ENCODE measurements at places on chromosomes 13 and 19. TPM values are rescaled to one million over a fixed set of nuclear protein-coding genes. Genes with fewer than 3 reads are reported as not detected.

DNA sequence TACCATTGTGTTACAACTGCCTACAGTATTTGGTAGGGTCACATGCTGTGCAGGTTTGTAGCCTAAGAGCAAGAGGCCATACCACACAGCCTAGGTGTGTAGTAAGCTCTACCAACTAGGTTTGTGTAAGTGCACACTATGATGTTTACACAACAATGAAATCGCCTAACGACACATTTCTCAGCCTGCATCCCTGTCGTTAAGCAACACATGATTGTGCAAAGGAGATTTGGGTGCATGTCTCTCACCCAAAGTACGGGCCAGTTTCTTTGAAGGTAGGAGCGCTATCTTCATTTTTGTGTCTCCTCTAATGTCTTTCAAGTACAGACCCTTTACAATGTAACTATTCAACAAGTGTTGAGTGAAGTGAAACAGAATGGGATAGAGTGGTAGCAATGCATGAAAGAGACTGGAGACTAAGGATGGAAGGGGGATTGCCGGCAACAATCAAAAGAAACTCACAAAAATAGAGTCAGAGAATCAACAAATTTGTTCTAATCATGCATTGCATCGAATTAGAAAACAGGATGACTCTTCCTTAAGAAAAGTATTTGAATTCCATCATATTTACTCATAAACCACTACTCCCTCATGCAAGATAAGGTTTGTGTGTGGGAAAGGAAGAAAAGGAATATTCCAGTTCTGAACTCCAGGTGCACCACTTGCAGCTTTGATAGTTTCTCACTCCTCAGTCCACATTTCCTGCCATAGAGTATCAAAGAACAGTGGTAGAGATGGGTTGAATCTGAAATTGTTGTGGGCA lies 60.2 kb upstream of the TNFRSF19 start:
- DNase-seq: no peak

ZNF626 gene
- total RNA-seq: 15.0 TPM

- DNase-seq: no peak
These were observed 108.7 kb downstream of the TEX29 start for GRCh38 chr13:111429064-111429558.

DNA sequence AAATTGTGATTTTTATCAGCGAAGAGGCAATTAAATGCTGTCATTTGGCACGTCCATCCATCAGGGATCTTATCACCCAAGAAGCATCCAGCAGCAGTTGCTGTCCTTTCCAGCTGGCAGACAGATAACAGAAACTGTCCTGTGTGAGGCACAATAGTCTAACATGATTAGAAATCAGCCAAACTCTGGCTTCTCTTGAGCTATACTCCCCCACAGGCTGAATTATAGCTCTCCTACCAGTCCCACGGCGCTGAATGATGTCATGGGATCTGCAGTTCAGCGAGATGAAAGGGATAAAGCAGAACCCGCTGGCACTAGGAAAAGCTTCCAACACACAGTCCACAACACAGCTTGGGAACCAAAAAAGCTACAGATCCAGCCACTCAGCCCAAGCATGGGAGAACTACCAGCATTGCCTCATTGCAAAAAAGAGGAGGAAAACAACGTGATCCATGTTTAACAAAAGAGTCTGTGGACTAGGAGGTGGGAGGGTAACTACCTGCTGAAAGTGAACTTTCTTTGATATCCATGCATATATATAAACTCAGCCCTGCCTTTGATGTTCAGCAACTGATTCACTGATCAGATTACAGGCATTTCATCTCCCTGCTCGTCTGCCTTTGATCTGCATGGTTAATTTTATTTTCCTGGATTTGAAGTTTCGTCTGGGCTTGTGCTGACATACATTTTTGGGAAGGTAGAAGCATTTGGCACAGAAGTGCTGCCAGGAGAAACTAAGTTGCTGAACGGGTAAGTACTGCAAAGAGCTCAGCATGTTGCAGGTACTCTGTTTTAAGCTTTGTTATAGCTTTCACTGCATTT lies at the start of gene TNFRSF19:
TSS of gene TNFRSF19 (plus strand) at position 314 of the 822 bp plus-strand sequence. CDS start 19,772 bp downstream, outside the sequence.
- no peak for DNase-seq

DNA sequence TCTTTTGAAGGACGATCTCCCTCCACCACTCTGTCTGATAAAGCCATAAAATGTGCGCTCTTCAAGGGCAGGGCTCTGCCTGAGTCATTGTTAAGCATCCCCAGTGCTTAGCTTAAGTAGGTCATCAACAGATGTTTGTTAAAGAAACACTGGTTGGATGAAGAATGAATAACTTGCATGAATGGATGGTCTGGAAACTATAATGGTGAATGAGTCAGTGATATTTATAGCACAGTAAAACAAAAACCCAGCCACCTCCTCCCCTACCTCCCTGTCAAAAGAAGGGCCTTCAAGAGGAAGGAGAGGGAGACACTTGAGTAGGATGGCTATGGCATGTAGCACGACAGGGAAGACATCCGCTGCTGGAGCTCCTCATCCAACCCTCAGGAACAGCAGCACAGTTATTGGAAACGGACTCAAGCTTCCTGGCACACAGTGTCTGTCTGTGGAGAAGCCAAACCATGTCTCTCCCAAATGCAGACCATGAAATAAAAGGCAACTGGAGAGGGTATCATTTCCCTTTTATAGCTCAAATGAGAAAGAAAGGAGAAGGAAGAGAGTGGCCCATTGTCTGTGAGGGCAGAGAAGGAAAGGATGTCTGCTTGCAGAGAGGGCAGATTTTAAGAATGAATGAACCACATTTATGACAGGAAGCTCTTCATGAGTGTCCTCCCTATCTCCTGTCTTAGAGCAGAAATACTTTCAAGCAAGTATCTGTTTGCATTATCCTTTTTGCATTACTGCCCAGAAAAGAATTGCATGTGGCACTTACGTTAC lies 183.5 kb upstream of the UBL3 start:
- no peak for DNase-seq

- DNase-seq: no peak
These were observed 182.1 kb downstream of the PCDH17 start for GRCh38 chr13:57813651-57814050.

DNA sequence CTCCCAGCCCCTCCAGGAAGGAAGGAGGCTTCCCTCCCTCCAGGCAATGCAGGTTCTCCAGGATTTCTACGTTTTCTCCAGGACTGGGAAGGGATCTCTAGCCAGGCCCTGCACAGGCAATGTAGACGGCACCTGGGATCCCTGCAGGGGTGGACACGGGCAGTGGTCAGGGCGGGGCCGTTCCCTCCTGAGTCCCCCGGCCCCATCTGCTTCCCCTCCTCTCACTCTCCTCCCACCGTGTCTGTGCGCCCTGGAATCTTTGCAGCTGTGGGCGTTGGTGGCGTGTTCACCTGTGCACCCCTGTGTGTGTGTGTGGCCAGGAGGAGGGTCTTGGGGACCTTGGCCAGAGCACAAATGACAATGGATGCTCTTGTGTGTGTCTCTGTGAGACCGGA lies 10.0 kb downstream of the NRTN start:
- DNase-seq: no peak

DNA sequence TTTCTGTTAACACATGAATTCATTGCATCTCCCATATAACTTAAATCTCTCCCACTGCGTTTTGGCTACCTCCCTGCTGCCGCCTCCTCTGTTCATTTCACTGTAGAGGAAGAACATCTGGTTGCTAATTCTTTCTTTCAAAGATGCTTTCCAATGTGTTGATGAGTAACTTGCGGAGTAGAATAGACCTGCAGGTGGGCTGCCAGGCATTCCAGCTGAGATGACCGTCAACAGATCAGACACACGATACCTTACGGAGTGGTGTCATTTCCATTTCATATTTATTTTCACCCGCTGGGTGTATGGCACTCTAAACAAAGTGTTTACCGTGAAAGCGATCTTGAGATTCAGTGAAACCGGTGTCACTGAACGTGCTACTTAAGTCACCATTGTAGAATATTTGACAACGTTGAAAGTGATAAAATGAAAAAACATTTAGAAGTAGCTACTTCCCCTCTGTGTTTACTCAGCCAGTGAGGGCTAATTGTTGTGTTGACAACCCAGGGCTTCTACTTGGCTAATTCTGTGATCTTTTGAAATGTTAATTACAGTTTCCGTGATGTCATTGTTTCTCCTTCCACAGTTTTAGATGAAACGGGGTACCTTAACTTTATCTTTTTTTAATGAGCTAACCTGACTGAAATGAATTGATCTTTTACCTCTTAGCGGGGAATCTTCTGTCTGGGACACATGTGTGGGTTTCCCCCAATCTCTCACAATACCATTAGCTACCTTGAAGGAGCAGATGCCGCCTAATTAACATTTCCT lies 228.5 kb upstream of the ARGLU1 start:
- DNase-seq: no peak

GRCh38 chr13:46643165-46643777 lies 90.3 kb downstream of the LRCH1 start:
- no peak for DNase-seq

NFIX gene
- total RNA-seq: 184 TPM

GRCh38 chr19:53541971-53542370 lies 4.0 kb downstream of the ZNF331 start:
- no peak for DNase-seq

- peak; percentile 83 for DNase-seq
These were observed 1.3 kb downstream of the BICRA start for GRCh38 chr19:47609906-47610894.

DNA sequence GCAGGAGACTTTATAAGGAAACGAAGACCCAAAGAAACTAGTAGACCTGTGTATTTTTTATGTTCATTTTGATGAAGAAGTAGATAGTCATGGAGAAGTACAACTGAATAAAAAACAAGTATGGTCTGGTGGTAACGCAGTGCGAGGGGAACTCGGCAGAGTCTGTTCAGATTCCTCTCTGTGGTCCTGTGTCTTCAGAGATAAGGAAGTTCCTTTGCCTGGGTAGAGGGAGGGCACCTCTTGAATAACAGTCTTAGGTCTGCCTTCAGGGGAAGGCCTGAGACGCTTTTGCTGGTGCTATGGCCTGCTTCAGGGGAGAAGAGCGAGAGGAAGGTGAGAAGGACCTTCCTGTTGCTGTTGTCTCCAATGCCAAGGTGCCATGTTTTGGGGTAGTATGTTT lies 25.9 kb upstream of the SLC46A3 start:
- DNase-seq: no peak

DNA sequence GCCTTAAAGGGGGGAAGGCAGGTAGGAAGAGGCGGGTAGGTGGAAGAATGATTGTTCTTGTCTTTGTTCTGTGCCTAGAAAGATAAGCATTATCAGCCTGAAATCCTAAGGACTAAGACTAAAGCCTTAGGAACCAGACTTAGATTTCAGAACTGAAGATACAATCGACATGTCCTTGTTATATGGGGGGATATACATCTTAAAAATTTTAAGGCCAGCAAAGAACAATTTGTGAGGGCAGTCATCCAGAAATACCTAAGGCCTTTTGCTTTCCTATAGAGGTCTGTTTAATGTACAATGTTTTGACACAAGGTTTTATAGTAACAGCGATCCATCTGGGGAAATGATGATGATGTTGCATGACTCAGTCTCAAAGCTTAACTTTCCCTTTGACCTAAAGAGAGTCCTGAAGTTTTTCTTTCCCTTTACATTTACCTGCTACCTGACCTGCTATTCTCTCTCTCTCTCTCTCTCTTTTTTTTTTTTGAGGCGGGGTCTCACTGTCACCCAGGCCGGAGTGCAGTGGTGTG lies 20.2 kb upstream of the CEACAM6 start:
- DNase-seq: no peak

GRCh38 chr19:55283548-55284377 lies at the start of gene BRSK1:
Gene BRSK1 (plus strand): TSS chr19:55283997. CDS start chr19:55284443, 446 bp downstream.
- peak; percentile 77 for DNase-seq

POGLUT2 gene
- total RNA-seq: 9.2 TPM

GRCh38 chr13:108859197-108860012 lies 230.0 kb downstream of the MYO16 start:
- no peak for DNase-seq

DNA sequence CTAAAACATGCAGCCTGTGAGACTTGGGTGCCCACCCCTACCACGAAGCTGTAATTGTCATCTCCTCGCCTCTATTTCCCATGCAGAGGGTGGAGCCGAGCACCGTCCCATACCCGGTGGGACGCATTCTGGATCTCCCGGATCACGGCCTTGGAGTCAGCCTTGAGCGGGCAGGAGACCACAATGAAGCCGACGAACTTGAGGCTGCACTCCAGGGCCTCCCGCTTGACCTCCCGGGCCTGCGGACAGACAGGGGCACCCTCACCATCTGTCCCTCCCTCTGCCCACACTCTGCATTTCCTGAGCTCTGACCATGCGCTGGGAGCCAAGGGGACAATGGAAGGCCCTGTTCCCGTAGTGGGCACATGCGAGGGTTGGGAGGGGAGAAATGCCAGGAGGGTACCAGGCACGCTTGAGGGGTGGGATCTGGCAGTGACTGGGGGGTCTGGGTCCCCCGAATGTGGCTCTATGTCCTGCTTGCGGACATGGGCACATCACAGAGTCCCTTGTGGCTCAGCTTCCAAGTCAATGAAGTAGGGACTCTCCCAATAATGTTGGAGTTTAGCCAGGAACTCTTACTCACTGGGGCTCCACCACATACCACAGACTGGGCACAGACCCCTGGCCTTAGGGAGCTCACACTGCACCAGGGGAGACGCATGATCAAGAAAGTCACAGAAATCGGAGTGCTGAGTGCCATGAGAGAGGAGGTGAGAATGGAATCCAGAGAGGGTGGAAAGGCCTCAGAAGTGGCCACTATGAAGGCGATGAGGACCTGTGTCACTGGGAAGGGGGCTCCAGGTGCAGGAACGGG lies 9.2 kb upstream of the GMIP start:
- no peak for DNase-seq

Measured in aorta (tissue), 5 donors.